ENCODE measurements at places on chromosomes 1 and 21. TPM values are rescaled to one million over a fixed set of nuclear protein-coding genes. Genes with fewer than 3 reads are reported as not detected.

The MNDA gene
- total RNA-seq: not detected

The NFIA gene
- 17.3 TPM for total RNA-seq

The MARCKSL1 gene
- total RNA-seq: 52.7 TPM

The PROK1 gene
- total RNA-seq: not detected

- DNase-seq: peak; percentile 60
Measured at GRCh38 chr1:5509664-5510452, 482.4 kb downstream of the NPHP4 start.

GRCh38 chr21:29418813-29419212, 120.1 kb downstream of the BACH1 start:
- DNase-seq: no peak

The TEDDM1 gene
- total RNA-seq: not detected

- no peak for DNase-seq
Measured at GRCh38 chr1:12435639-12436344, 182.2 kb downstream of the DHRS3 start.

DNA sequence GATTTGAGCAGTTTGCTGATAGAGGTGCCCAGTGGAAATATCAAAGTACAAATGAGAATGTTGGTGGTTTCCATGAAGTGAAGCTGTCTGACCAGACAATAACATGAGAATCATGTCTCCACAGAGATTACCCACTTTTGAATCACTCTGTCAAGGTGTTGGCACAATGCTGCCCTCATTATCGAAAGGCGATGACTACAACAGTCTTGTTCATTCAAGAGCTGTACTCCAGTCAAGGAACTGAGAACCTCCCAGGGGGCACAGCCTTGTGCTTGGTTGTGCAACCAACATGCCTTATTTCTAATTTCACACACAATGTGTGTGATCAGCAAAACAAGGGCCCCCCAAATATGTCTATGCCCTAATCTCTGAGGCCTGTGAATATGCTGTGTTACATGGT, 35.7 kb downstream of the ETS2 start:
- DNase-seq: no peak

GRCh38 chr1:55233145-55233777, 18.1 kb upstream of the USP24 start:
- no peak for DNase-seq

DNA sequence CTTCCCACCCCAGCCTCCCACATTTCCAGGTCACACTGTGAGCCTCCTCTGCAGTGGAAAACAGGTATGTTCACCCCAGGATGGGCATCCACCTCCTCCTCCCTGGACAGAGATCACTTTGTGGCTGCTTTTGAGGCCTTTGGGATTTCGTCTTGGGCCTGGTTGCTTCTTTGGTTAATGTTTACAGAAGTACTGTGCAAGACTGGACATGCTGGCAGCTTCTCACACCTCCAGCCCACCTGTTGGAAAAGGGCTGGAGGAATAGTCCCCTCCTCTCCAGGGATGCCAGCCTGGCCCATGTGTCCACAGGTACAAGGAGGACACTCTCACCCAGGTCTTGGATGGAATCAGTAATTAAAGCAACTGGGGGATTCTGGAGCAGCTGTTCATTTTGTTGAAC, 56.1 kb downstream of the KAZN start:
- no peak for DNase-seq

DNA sequence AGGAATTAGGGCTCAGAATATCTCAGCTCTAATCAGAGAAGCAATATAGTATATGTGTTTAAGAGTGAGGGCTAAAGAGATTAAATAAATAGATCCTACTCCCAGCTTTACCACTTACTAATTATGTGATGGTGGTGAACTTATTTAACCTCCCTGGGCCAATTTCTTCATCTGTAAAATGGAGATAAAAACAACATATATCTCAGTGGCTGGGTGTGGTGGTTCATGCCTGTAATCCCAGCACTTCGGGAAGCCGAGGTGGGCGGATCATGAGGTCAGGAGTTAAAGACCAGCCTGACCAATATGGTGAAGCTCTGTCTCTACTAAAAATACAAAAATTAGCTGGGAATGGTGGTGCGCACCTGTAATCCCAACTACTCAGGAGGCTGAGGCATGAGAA, 135.2 kb downstream of the SLC44A5 start:
- no peak for DNase-seq

The ANGPTL3 gene
- total RNA-seq: not detected

GRCh38 chr1:244316407-244316806, 135.3 kb downstream of the ADSS2 start:
- no peak for DNase-seq

The CD46 gene
- total RNA-seq: 183 TPM

The FMO4 gene
- total RNA-seq: 9.2 TPM

DNA sequence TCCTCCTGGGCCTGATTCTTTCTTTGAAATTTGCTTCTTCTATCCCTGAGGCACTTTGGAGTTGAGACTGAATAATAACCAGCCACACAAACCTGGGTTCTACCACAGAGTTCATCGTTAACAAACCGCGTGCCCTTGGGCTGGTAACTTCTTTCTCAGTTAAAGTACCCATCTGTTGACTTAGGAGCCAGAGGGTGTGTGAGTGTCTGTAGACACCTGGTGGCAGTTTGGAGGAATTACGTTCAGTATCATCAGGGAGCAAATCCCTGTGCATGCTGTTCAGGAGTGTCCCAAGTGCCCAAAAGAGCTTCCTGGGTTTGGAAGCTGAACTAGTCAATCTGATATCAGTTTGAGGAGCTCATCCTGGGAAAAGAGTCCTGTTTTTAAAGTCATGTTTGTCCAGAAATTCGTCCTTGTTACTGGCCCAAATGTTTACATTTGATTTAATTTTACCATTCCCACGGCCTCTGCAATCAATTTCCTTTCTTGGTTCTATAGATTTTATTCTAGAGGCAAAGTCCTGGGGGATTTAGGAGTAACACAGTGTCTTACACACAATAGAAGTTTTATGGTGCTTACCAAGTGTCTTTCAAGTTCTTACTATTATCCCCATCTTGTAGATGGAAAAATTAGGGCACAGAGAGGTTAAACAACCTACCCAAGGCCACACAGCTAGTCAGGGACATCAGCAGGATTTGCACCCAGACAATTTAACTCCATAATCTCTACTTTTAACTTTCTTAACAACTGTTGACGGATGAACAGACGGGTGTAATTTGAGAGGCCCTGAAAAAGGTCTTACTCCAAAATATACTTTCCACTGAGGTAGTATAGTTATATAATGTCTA, 26.7 kb upstream of the RPTN start:
- peak; percentile 18 for DNase-seq

GRCh38 chr1:183061194-183061593, 38.0 kb downstream of the LAMC1 start:
- DNase-seq: no peak

The PSEN2 gene
- total RNA-seq: 47.5 TPM

Measured in transverse colon (tissue), 4 donors.